Suppressor macrophage treated with lipopolysaccharide for 4 hours (primary cell): ENCODE measurements at places on chromosomes 1 and 21.

DNA sequence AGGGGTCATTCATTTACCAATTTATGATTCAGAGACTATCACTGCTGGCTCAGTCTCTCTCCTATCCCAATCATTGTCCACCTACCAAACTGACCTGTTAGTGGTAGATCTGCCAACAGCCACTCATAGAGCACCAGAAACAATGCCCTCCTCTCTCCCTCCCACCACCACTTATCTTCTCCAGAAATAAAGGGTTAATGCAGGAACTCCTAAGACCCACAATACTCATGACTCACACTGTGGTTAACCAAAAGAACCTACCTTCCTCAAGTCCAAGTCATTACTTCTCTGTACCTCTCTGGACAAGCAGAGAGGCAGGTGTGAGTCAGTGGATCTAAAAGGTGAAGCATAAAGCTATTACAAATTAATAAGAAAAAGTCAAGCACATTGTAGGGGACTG, 40.9 kb upstream of the CAMK1G start:
- DNase-seq, result no peak

- no peak for DNase-seq
Observed at GRCh38 chr1:29964718-29965533, 728.6 kb downstream of the PTPRU start.

- DNase-seq, result no peak
Observed at GRCh38 chr21:38920631-38921398, 115.1 kb downstream of the ETS2 start.

DNA sequence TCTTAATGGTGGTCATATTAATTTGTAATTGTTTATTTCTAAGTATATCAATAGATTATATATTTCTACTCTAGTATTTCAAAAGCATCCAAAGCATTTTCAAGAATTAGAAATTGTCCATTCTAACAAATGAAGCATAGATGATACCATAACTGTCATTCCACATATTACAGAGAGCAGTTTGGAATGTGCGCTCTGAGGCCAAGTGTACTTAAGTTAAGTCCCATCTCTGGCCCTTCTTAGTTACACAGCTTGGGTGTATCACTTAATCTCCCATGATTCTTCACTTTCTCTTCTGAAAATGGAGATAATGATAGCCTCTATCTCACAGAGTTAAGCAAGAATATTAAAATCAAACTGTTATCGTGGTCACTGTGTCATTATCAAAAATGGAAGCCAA, 281.1 kb downstream of the MRPL39 start:
- no peak for DNase-seq

DNA sequence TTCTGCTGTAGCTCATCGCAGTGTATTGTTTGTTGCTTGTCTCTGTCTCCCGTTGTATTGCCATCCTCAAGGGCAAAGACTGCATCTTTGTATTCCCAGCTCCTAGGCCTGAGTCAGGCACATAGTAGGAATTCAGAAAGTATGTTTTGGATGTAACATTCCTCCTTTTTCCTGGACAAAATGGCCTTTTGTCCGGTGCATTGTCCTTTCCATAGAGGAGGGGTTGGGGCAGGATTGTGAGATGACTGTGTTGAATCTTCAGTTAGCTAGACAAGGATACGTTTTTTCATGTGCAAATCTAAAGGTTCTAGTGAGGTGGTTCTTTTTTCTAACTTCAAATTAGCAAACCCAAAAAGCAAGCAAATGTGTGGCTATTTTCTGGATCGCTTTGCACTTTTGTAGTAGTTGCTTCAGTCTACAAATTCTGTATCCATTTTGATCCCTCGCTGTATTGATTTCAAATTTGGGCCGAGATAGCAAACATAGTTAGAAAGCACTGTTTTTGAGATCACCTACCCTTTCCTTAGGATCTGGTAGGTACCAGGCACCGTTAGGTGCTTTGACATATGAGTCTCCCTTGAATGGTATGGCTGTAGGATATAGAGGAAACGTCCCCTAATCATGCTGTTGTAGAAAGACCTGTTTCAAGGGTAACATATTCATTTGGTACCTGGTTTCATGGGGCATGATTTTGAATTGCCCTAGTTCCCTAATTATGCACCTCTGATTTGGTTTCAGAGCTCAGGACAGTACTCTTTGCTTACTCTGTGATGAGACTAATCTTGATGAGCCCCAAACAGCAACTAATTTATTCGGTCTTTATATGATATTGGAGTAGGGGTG, 1.2 kb downstream of the PPP1R8 start:
- no peak for DNase-seq

GRCh38 chr1:204529371-204529895, 13.2 kb downstream of the MDM4 start:
- no peak for DNase-seq

- peak; percentile 87 for DNase-seq
Observed at GRCh38 chr1:185017338-185017737, 28.0 kb upstream of the RNF2 start.

DNA sequence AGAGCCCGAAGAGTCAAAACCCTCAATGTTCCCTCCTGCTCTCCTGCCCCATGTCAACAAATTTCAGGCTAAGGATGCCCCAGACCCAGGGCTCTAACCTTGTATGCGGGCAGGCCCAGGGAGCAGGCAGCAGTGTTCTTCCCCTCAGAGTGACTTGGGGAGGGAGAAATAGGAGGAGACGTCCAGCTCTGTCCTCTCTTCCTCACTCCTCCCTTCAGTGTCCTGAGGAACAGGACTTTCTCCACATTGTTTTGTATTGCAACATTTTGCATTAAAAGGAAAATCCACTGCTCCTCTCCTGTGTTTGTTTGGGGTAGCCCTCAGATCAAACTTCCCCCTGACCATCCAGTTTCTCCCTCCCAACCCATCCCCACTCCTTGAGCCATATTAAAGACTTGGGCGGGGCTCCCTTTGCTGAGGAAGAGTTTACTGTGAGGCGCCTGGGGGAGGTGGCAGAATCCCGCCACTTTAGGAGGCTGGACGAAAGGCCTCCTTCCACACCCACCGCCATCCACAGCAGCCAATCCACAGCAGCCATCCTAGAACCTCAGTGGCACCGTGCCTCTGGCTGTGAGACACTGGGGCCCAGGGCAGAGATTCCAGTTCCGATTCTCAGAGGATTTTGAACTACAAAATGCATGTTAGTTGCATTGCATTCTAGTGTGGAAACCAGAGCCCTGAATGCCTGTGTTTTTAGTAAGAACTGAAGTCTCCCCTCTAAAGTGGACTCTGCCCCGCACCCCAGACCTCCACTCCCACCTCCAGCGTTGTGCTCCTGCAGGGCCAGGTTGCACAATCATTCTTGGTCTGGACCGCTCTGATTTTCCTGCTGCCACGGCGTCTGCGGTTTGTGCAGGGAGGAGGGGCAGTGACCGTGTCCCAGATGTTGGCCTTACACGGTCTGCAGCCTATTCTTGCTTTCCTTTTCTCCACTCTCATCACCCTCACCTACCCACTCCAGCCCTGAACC, 3.0 kb downstream of the OLFML3 start:
- peak; percentile 16 for DNase-seq

DNA sequence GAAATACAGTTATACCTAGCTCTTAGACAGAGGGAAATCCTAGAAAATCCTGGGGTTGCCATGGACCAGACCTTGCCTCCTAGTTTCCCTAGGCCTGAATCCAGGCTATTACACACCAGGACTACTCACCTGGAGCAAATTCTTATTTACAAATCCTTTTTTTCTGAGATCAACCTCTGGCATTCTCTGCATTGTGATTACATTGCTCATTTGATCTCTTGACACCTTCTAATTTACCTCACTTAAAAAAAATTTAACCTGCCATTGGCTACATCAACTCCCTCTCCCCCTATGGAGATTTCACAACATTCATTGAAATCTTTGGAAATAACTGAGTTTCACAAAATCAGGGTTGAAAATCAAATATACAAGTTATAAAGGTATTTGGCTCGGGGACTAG, 2.9 kb upstream of the C1orf105 start:
- DNase-seq, result no peak

DNA sequence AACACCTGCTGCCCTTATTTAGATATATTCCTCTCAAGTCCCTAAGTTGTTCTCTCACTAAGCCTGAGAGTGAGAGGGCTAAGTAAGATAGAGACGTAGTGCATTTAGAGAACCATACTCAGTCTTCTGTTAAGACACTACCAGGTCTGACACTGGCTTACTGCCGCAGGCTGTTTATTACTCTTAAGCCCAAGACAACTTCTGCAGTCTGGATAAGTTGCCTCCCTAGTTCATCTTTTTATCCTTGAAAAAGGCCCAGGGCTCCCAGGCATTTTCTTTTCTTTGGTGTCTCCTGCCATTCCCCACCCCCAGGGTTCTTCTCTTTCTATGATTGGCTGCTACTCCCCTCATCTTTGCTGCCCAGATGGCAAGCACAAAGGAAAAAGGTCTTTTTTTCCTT, 38.7 kb downstream of the CACHD1 start:
- no peak for DNase-seq
